ENCODE measurements at places on chromosomes 2 and 18. TPM values are rescaled to one million over a fixed set of nuclear protein-coding genes. Genes with fewer than 3 reads are reported as not detected.
A peak's percentile ranks its signal among the peaks of the same experiment; 100 is the strongest.

DNA sequence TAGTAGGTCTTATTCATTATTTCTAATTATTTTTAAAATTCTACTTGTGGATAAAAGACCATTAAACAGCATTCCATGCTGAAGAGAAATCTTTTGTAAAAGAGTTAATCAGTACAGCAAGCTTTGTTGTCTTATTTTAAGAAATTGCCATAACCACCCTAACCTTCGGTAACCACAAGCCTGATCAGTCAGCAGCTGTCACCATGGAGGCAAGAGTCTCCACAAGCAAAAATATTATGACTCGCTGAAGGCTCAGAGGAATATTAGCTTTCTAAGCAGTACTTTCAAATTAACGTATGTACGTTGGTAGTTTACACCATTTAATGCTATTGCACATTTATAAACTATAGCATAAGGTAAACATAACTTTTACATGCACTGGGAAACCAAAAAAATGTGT is 650.5 kb upstream of the LINC00305 start:
- no peaks in the 10 kb centered on the region for H3K27me3 ChIP-seq
- no peak overlapping the region for H3K27ac ChIP-seq
- H3K4me1 ChIP-seq = no peaks in the 10 kb centered on the region
- no peak overlapping the region for H3K4me3 ChIP-seq
- no peaks in the 10 kb centered on the region for H3K36me3 ChIP-seq
- DNase-seq = no peak

GRCh38 chr18:30405038-30405437 is 637.5 kb downstream of the DSC3 start:
- no peak overlapping the region for H3K4me3 ChIP-seq
- no peaks in the 10 kb centered on the region for H3K27me3 ChIP-seq
- DNase-seq = no peak
- no peaks in the 10 kb centered on the region for H3K4me1 ChIP-seq
- H3K27ac ChIP-seq = no peak overlapping the region

DNA sequence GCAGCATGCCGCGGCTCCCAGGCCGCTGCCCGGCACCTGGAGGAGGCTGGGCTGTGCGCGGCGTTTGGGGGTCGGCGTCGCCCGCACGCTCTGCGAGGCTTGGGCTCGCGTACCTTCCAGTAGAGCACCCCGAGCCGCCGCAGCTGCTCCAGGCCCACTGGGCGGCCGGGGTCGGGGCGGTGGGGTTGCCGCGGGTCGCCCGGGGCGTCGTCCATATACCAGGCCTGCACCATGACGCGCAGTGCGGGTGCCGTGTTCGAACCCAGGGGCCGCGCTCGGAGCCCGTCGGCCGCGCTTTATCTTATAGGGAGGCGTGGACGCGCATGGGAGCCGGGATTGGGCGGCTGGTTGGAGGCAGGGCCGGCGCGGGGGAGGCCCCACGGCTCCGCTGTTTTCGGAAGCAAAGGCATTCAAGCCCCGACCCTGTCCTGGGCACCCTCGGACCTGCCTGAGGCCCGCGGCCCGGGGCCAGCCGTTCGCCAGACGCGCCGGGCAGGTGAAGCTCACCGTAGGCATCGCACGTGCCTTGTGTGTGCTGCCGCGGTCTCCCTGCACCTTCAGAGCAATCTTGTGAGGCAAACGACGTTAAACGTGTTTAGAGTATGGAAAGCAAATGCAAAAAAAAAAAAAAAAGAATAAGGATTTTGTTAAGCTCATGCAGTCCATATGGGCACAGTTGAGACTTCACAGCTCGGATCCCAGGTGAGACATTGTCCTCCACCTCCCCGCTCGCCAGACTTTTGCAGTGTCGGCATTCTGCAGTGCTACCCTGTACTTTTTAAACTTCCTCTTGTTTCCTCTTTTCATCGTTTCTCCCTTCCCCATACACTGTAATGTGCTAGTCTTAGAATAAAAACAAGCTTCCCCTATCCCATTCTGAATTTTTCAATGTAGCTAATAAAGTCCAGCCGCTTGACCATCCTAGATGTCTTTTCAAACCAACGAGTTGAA is at the start of gene ADI1:
Gene ADI1 (minus strand): TSS at position 277 of the 951 bp plus-strand sequence. CDS start 44 bp downstream, at position 233.
- no peaks in the 10 kb centered on the region for H3K36me3 ChIP-seq
- peak; percentile 86 for DNase-seq
- peaks cover 61% of the 10 kb centered on the region for H3K4me1 ChIP-seq
- no peaks in the 10 kb centered on the region for H3K27me3 ChIP-seq
- H3K27ac ChIP-seq = peak within 1 kb of the TSS; percentile 100

GRCh38 chr2:214550786-214551185 is 139.9 kb downstream of the VWC2L start:
- DNase-seq = no peak
- no peak overlapping the region for H3K27ac ChIP-seq
- no peaks in the 10 kb centered on the region for H3K36me3 ChIP-seq
- H3K4me1 ChIP-seq = no peaks in the 10 kb centered on the region
- H3K27me3 ChIP-seq = no peaks in the 10 kb centered on the region
- H3K4me3 ChIP-seq = no peak overlapping the region

GRCh38 chr2:196435189-196435588 is 204.3 kb upstream of the CCDC150 start:
- H3K4me3 ChIP-seq = no peak overlapping the region
- no peaks in the 10 kb centered on the region for H3K27me3 ChIP-seq
- peaks cover 10% of the 10 kb centered on the region for H3K4me1 ChIP-seq
- DNase-seq = no peak
- no peaks in the 10 kb centered on the region for H3K36me3 ChIP-seq
- H3K27ac ChIP-seq = no peak overlapping the region

DNA sequence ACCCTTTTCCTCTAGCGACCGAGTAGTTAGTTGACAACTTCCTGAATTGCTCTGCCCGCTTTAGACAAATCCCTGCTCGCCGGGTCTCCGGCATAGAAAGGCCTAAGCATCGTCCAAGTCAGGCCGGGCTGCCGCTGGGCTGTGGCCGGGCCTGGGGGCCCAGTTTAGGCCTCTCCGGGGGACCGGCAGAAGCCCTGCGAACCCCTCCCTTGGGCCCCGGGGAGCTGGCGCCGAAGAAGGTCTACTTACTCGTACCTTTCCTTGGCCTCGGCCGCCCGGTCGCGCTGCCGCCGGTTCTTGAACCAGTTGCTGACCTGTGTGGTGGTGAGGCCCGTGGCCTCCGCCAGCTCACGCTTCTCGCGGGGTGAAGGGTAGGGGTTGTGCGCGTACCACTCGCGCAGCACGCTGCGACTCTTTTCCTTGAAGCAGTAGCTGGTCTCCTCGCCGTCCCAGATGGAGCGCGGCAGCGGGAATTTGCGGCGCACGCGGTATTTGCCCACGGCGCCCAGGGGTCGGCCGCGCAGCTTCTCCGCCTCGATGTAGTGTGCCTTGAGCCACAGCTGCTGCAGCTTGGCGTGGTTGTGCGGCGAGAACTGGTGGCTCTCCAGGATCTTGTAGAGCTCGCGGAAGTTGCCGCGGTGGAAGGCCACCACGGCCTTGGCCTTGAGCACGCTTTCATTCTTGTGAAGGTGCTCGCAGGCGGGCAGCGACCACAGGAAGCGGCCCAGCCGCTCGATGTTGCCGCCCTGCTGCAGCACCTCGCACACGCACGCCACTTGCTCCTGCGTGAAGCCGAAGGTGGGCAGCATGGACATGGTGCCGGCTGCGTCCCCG is 739 bp downstream of the SIX2 start:
- H3K27ac ChIP-seq = peak overlapping the region; percentile 82
- peaks cover 4% of the 10 kb centered on the region for H3K4me1 ChIP-seq
- DNase-seq = peak; percentile 42

POTEF gene
- not detected for total RNA-seq

CCBE1 gene
- total RNA-seq = 5.2 TPM
